Activated T-cell treated with anti-CD3 and anti-CD28 coated beads, Interleukin-2, amount 50 U/mL, for 72 hours (primary cell): ENCODE measurements at places on chromosomes 12 and 14. TPM values are rescaled to one million over a fixed set of nuclear protein-coding genes. Genes with fewer than 3 reads are reported as not detected.

ADCY4 gene
- total RNA-seq: 6.9 TPM

- no peaks in the 10 kb centered on the region for H3K4me1 ChIP-seq
- peaks cover 2% of the 10 kb centered on the region for H3K36me3 ChIP-seq
- H3K27ac ChIP-seq: no peak overlapping the region
- no peak for DNase-seq
- H3K4me3 ChIP-seq: no peak overlapping the region
- H3K27me3 ChIP-seq: peaks cover 16% of the 10 kb centered on the region
Observed at GRCh38 chr12:109631302-109631701, 57.7 kb downstream of the MVK start.

- H3K27me3 ChIP-seq: no peaks in the 10 kb centered on the region
- no peak for DNase-seq
- no peaks in the 10 kb centered on the region for H3K36me3 ChIP-seq
- H3K4me1 ChIP-seq: no peaks in the 10 kb centered on the region
- H3K4me3 ChIP-seq: no peak overlapping the region
- no peak overlapping the region for H3K27ac ChIP-seq
Observed at GRCh38 chr12:71144682-71145081, 13.1 kb downstream of the TSPAN8 start.

DNA sequence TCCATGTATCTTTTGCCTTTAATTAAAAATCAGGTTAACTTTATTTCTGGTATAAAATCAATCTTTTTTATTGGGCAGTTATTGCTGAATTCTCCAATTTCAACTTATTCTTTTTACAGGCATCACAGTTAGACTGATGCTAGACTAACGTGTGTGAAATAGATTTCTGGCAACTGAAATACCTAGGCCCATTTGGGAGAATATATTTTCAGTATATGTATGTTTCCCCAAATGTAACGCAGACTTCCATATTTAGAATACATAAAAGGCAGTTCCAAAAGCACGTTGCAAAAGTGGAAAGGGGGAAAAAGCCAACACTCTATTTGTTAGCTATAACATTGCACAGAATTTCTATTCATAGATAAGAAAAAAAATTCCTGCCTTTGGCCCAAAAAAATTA lies 297.0 kb downstream of the ATP23 start:
- H3K4me3 ChIP-seq: no peak overlapping the region
- peaks cover 6% of the 10 kb centered on the region for H3K27me3 ChIP-seq
- H3K4me1 ChIP-seq: no peaks in the 10 kb centered on the region
- no peak for DNase-seq
- H3K27ac ChIP-seq: no peak overlapping the region

DNA sequence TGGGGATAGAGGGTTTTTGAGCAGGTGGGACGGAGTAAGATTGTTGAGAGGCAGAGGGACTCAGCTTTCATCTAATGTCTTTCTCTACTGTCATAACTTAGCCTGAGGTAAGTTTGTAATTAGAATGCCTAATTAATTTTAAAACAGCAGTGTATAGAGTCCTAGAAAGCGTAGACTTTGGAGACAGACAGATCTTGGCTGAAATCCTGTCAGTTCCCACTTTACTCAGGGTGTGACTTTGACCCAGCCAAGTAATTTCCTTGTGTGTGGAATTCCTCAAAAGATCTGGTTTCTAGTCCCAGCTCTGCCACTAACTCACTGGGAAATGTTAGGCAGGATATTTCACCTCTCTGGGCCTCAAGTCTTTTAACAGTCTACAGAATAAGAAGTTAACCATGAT lies 74.3 kb downstream of the SLC25A21 start:
- DNase-seq: no peak
- H3K4me3 ChIP-seq: no peak overlapping the region
- H3K4me1 ChIP-seq: no peaks in the 10 kb centered on the region
- no peak overlapping the region for H3K27ac ChIP-seq
- H3K27me3 ChIP-seq: no peaks in the 10 kb centered on the region

SLCO1B1 gene
- total RNA-seq: not detected

FIGNL2 gene
- 0.86 TPM for total RNA-seq

FKBP11 gene
- 107 TPM for total RNA-seq
